NCI-H526 treated with DMSO at 0.1 percent for 48 hours (cell line): ENCODE measurements at places on chromosomes 4 and X.

DNA sequence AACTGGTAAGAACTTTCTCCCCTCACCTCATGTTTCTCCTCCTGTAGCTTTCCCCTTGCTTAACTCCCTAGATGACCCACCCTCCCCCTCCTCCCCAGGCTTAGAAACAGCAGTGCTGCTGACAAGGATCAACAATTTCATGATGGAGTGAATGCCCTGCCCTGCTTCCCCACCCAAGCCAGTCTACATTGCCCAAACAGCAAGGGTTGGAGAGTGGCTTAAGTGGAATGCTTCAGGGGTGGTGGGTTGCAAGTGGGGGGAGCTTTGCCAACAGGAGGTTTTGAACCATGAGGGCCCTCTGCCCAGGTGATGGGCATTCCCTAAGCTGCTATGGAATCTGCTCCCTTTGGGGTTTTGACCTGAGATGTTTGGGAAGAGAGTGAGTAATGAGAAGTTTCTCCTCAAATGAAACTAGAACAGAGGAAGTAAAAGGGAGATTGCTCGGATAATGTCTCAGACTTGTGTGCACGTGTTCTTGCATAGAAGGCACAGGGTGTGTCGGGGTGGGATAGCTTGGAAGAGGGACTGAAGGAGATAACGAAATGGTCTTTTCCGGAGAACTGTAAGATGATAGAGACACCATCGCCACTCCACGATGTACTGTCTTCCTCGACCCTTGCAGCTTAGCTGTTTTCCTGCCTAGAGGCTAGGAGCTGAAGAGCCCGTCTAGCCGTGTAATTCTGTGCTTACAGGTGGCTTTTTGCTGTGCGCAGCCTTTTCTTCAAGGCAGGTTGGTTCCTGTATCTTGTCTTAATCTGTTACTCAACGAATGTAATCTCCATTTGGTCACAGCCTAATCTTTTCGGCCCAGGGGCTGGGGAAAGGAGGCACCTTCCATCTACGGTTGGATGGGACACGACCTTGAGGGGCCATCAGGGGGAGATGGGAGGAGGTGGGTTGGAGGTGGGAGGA, 10.1 kb downstream of the GDPD2 start:
- no peak for DNase-seq

- DNase-seq: no peak
Observed at GRCh38 chrX:115906276-115906675, 264.3 kb upstream of the AGTR2 start.

- no peak for DNase-seq
Observed at GRCh38 chr4:31783311-31783710, 1063.1 kb downstream of the PCDH7 start.

DNA sequence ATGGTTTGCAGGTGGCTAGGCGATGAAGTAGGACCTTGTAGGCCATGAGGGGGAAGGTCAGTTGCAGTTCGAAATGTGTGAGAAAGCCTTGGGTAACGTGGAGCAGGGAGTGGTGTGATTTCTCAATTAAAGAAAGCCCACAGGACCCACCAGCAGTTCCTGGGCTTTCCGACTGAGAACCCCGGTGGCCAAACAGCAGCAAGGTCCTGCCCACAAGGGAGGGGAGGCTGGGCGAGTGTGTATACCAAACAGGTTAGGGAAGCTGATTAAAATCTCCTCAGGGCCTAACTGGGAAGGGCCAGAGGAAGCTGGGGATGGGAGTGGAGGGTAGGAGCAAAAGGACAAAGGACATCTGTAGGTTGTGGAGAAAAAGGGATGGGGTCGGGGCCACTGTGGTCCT, 2.4 kb downstream of the ATP6AP1 start:
- no peak for DNase-seq

DNA sequence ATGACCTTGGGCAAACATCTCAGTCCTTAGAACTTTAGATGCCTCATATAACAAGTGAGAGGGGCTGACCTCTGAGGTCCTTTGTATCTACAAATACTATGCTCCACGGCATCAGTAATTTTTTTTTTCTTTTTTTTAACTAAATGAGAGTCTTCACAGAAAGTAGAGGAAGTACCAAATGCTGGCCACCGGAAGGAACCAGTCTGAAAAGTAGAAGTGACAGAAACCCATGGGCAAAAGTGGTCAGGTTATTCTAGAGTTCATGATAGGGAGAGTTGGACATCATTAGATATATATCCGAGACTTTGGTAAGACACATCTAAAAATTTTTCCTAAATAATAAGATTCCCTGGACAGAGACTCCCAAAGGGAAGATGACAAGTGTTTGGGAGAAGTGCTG, 53.7 kb downstream of the COQ2 start:
- no peak for DNase-seq
